Breast epithelium (tissue), 4 donors: ENCODE measurements at places on chromosomes 12 and 14. TPM values are rescaled to one million over a fixed set of nuclear protein-coding genes. Genes with fewer than 3 reads are reported as not detected.

The KERA gene
- total RNA-seq: not detected

DNA sequence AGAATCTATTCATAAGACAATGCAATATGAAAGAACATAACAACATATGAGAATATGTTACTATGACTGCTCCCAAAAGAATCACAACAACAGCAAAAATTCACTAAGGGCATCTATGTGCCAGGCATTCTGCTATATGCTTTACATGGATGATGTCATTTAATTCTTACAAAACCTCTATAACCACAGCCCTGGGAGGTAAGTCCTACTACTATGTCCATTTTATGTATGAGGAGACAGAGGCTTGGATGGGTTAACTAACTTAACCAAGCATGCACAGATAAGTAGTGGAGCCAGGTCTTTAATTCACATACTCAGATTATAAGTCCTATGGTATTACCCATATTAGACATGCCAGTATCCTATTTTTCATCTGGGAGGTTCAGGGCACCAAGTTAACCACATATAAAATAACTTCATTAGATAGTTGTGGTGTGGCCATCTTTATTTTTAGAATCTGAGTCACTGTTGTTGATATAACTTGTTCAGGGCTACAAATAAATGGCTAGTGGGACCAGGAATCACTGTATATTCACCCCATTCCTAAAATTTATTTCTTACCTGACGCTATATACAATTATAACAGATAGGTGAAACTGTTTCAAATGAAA lies 33.2 kb upstream of the RAD51AP1 start:
- H3K4me3 ChIP-seq: no peak overlapping the region
- H3K27ac ChIP-seq: no peak overlapping the region
- no peaks in the 10 kb centered on the region for H3K27me3 ChIP-seq
- peaks cover 8% of the 10 kb centered on the region for H3K36me3 ChIP-seq

The AJUBA gene
- 3.2 TPM for total RNA-seq

The CLEC2D gene
- total RNA-seq: 30.1 TPM

DNA sequence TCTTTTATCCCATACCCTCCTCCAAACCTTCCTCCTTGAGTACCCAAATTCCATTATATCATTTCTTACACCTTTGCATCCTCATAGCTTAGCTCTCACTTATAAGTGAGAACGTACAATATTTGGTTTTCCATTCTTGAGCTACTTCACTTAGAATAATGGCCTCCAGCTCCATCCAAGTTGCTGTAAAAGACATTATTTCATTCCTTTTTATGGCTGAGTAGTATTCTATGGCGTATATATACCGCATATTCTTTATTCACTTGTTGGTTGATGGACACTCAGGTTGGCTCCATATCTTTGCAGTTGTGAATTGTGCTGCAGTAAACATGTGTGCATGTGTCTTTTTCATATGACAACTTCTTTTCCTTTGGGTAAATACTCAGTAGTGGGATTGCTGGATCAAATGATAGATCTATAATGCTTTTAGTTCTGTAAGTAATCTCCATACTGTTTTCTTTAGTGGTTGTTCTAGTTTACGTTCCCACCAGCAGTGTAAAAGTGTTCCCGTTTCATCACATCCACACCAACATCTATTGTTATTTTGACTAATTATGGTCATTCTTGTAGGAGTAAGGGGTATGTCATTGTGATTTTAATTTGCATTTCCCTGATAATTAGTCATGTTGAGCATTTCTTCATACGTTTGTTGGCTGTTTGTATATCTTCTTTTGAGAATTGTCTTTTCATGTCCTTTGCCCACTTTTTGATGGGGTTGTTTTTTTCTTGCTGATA lies 10.1 kb downstream of the RAB21 start:
- no peaks in the 10 kb centered on the region for H3K4me1 ChIP-seq
- no peaks in the 10 kb centered on the region for H3K36me3 ChIP-seq
- DNase-seq: no peak
- no peaks in the 10 kb centered on the region for H3K27me3 ChIP-seq
- H3K27ac ChIP-seq: no peak overlapping the region
- H3K4me3 ChIP-seq: no peak overlapping the region

The ACSM4 gene
- not detected for total RNA-seq

The SOAT2 gene
- total RNA-seq: 0.16 TPM
